GM04503 (cell line): ENCODE measurements at places on chromosomes 7 and 10.
A peak's percentile ranks its signal among the peaks of the same experiment; 100 is the strongest.

DNA sequence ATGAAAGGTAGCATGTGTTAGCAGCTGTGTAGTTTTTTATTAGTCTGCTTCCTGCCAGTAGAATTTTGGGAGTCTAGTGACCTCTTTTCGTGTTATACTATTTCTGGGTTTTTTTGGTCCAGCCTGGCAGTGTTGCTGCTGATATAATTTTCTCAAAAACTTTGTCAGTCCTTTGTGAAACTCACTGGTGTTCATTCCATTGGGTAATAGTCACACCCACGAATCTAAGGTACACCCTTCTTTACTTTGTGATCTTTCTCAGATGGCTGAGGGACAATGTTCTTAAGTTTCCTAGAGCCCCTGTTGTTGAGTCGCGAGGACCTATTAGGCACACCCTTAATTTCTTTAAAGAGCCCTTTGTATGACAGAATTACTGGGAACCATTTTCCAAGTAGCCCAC is 52.3 kb downstream of the TPST1 start:
- no peak for DNase-seq

DNA sequence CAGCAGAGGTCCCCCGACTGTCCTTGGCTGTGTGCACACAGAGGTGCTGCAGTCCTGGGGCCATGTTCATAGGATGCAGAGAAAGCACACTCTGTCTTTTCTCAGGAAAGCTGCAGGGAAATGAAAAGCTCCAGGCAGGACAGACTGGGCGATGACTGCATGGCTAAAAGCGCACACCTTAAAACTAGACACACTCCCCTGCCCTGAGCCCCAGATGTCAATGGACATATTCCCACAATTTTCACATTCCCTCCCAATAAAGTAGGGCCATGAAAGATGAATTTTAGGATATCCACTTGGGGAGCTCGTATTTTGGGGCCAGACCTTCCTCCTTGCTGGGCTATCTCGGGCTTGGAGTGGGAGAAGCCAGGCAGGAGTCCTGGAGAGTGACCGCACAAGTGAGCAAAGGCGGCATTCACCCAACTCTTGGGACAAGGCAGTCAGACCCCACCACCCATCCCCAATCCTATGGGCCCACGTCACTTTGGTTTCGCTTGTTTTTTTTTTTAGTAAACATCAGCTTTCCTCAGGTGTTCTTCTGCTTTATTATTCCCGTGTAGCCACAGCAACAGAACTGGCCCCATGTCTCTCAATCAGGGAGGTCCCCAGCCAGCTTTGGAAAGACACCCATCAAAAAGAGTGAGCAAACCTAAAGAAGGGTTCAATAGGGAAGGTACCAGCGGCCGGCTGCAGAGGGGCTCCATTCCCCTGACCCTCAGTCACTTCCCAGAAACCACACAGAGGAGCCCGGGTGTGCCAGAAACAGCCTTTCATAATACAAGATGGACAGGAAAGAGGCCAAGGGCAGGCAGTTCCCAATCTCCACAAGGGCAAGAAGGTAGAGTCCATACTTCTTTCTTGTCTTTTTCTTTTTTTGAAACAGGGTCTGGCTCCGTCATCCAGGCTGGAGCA is 12.7 kb downstream of the GPRIN2 start:
- DNase-seq, result no peak

DNA sequence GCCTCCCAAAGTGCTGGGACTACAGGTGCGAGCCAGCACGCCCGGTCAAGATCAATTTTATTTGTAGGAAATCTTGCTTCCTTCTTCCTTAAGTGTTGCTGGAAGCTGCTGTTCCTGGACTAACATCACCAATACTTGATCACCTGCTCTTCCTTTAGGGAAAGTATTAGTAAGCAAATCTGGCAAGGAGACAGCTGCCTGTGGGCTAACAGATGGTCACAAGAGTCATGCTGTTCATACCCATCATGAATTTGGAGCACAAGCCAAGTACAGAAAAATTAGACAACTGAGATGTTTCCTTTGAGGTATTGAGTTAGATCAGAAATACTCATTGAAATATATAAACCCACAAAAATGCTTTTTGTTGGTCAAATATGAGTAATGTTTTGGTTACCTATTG is 27.9 kb downstream of the BAIAP2L1 start:
- DNase-seq, result no peak

DNA sequence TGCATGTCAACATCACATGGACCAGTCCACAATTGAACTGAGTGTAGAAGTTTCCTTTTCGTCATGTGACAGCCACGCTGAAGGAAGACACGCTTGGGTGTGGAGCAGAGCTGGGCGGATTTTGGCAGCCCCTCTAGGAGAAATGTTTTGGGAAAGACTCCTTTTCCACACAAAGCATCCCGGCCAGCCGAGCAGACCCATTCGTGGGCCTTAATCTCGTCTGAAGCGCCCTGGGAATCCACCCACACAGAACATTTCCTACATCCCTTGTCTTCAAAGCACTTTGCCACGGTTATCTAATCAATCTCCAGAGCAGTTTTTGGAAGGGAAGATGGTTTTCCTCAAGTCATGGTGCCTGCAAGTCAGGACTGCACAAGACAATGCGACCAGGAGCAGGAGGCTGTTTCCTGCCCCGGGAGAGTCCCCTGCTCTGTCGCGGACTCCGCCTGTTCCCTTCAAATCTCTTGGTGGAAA is 8.4 kb upstream of the IFT22 start:
- no peak for DNase-seq

- DNase-seq, result no peak
Observed at GRCh38 chr10:48577158-48577557, 27.7 kb downstream of the ARHGAP22 start.

- no peak for DNase-seq
Observed at GRCh38 chr7:105016709-105017656, 3.0 kb downstream of the KMT2E start.

DNA sequence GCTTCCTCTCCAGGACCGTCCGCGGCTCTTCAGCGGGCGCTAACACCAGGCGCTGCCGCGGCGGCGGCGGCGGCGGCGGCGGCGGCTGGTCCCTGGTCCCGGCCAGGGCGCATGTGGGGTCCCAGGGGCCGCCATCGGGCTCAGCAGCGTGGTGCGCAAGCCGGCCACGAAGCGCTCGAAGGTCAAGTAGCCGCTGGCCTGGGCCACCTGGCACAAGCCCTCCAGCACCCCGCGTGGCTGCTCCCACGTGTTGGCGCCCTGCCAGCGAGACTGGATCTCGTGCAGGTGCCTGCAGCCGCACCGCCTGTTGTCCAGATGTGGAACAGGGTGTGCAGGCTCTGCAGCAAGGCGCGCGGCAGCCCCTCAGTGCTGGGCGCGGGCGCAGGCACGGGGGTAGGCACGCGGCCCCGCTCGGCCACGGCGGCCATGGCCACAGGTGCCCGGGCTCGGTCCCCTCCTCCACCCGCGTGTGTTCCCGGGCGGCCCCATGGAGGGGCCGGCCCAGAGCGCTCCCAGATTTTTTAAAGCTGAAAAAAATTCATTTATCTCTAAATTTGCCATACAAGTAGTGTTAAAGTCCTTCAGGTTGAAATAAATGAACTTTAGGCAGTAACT is 884.2 kb upstream of the ZNF722 start:
- DNase-seq, result no peak

GRCh38 chr7:107870427-107871000 is 20.5 kb upstream of the DLD start:
- no peak for DNase-seq

GRCh38 chr10:34244756-34245484 is 570.2 kb downstream of the PARD3 start:
- DNase-seq, result no peak

GRCh38 chr7:92076509-92076908 is 57.8 kb downstream of the CYP51A1 start:
- no peak for DNase-seq

GRCh38 chr10:62175251-62175650 is 93.4 kb downstream of the RTKN2 start:
- no peak for DNase-seq

DNA sequence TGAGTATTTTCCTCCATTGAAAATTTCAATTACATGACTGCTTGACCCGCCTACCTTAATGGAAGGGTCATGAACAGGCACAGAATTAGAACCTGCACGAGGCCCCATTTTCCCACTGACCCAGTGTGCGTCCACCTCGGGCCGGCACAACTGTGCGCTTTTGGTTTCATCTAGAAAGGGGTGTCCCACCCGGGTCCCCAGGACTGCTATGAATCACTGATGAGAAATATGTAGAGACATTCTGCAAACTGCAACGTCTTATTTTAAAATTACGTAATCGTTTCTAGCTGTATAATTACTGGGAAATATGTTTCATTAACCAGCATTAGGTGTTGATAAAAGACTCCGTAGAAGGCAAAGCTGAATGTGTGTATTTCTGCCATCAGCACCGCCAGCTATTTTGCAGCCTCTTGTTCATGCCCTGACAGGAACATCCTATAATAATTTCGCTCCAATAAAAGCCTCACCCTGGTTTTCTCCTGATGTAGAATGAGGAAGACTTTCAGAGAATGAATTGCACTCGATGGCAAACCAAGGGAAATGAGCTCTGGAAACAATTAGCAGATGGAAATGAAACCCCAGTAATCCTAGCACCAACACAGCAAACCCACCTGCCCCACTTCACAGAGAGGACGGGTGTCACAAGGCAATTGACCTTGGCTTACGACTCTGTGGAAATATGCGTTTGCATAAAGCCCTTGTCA is 562.1 kb downstream of the DNAJB6 start:
- no peak for DNase-seq

DNA sequence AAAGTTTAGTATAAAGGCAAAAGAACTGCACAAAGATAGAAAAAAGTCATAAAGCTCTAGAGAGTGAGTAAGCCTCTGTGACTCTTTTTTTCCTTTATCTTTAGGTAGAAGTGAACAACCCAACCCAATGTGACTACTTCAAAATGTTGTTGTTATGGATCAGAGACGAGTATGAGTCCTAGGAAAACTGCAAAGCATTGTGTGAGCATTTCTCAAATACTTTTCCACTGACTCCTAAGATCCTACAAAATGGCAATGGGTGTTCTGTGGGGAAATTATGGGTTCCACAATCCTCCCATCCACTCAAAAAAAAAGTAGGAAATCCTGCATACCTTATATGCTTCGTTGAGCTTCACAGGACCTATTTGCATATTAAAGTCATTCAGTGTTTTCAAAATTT is 177.1 kb downstream of the DGKI start:
- peak; percentile 39 for DNase-seq

GRCh38 chr10:73744664-73744975 is 448 bp downstream of the SEC24C start:
- DNase-seq, result peak; percentile 22

GRCh38 chr10:114754445-114755320 is 66.9 kb upstream of the FHIP2A start:
- DNase-seq, result peak; percentile 37

GRCh38 chr7:4020086-4020485 is 662.0 kb upstream of the FOXK1 start:
- no peak for DNase-seq

DNA sequence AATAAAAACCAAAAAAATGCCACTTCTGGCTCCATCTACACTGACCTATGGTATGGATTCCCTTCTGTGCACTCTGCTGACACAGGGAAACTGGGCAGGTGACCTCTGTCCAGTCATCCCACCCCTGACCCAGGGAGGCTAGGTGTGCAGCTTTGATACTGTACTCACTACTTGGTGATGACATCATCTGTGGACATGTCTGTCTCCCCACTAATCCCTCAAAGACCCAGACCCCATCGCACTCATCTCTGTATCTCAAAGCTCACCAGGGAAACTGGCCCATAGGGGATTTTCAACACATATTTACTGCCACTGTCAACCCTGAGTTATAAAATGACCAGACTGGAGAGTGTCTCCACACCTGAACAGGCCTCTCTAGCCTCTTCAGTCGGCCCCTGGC is 10.6 kb downstream of the SGMS1 start:
- DNase-seq, result no peak

DNA sequence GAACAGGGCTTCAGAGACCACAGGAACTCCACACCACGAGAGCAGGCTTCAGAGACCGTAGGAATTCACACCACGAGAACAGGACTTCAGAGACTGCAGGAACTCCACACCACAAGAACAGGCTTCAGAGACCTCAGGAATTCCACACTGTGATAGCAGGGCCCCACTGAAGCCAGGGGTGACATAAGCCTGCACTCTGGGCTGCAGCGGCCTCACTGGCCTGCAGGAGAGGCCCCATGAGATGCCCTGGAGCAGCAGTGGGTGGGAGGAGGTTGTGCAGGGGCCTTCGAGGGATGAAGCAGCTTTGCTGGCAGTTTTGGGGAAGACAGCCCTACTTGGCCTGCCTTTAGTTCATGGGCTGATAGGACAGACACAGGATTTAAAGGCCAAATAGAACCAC is 614.7 kb downstream of the PTPRN2 start:
- no peak for DNase-seq

DNA sequence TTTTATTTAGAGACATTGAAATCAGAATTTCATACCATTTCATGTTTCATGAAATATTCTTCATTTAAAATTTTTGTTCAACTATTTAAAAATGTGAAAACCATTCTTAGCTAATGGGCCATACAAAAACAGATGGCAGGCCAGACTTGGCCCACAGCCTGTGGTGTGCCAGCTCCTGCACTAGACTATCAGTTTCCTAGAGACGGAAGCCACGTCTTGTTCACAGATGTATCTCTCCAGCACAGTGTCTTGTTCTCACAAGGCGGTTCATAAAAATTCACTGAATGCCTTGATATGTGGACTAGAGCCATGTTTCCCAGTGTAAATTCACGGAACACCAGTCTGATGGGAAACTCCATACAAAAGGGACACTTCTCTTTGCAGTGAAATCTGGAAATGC is 216.0 kb downstream of the KCNMA1 start:
- DNase-seq, result no peak

GRCh38 chr7:84997626-84998025 is 189.2 kb downstream of the SEMA3D start:
- DNase-seq, result no peak

DNA sequence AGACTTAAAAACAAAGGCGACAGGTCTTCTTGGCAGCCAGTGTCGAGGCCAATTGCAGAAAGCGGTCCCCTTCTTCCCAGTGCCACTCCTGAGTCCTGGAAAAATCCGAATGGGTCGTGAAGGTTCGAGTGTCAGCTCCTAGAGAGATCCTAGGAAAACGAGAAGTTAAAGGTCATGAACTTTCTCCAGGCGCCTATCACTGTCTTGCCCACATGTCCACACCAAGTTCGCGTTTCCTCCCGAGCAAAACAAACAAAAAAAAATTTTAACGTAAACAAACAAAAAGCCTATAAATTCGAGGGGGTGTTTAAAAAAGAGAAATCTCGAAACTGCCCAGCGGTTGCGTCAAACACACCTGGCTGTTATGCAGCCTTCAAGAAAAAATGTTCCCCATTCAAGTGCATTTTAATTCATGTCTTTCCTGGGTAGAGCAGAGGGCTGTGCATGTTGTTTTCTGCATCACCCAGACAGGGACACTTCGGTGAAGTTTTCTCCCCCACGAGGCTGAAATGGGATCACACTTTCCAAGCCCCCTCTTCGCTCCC is 1.5 kb downstream of the ARHGAP21 start:
- no peak for DNase-seq

DNA sequence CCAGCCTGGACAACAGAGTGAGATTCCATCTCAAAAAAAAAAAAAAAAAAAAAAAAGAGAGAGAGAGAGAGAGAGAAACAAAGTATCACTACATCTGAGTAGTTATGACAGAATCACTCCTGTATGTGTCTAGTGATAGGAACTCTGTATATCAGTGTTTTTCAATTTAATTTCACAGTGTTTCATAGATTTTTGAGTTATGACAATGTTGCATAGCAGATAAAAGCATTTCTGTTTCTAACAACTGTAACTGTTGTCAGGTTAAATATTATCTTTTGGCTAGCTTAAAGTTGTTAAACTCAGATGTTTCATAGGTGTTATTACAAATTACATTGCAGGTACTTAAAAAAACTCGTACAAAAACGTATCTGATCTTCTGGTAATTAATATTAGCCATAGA is 60.3 kb downstream of the PLXDC2 start:
- no peak for DNase-seq
